AG09309 (cell line): ENCODE measurements at places on chromosomes 4 and X.

GRCh38 chr4:158201322-158201721 lies 9.0 kb upstream of the TMEM144 start:
- no peak for DNase-seq

GRCh38 chrX:123830309-123830708 lies 29.5 kb upstream of the XIAP start:
- peak; percentile 27 for DNase-seq

GRCh38 chr4:41425650-41426049 lies 112.3 kb upstream of the LIMCH1 start:
- no peak for DNase-seq

DNA sequence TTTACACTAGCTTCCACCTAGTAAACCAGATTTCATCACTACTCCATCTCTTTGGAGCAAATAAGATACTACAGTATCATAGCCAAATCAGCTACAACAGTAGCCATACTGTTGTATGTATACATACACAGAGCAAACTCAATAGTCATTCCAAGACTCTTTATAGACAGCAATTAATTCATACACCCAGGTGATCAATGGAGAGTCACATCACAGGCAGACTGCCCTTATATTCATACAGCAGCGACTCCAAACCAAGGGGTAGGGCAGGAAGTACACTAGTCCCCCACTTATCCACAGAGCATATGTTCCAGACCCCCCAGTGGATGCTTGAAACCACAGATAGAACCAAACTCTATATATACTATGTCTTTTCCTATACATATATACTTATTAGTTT lies 76.6 kb downstream of the FBXW7 start:
- DNase-seq = no peak

DNA sequence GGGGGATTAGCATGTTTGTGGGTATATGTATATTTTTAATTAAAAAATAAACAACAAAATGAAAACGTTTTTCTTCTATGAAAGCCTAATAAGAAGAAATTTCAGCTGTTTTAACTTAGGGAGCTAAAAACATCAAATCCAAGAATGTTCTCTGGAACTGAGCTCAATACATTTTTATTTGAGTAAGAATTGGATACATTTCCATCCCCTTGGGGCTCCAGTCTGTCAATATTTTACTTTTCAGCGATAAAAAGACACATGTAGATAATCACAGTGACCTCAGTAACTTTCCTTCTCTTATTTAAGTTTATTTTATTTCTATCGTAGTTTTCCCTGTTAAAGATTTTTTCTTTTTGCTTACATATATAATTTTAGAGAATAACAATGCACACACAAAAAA lies 59.3 kb downstream of the ELOVL6 start:
- DNase-seq = no peak

DNA sequence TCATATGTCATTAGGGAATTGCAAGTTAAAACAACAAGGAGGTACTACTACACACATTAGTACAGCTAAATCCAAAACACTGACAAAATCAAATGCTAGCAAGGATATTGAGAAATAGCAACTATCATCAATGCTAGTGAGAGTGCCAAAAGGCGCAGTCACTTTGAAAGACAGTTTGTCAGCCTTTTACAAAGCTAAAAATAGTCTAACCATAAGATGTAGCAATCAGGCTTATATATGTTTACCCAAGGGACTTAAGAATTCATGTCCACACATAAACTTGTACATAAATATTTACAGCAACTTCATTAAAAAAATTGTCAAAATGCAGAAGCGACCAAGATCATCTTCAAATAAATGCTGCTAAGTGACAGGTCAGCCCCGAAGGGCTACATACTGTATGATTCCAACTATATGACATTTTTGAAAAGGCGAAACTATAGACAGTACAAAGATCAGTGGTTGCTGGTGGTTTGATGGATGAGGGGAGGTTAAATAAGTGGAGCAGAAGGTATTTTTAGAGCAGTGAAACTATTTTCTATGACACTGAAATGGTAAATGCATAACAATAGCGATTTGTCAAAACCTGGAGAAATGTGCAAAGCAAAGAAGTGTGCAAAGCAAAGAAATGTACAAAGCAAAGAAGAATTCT lies 704.8 kb downstream of the ARAP2 start:
- no peak for DNase-seq

- DNase-seq = no peak
Measured at GRCh38 chrX:69021141-69021960, 143.9 kb downstream of the PJA1 start.

DNA sequence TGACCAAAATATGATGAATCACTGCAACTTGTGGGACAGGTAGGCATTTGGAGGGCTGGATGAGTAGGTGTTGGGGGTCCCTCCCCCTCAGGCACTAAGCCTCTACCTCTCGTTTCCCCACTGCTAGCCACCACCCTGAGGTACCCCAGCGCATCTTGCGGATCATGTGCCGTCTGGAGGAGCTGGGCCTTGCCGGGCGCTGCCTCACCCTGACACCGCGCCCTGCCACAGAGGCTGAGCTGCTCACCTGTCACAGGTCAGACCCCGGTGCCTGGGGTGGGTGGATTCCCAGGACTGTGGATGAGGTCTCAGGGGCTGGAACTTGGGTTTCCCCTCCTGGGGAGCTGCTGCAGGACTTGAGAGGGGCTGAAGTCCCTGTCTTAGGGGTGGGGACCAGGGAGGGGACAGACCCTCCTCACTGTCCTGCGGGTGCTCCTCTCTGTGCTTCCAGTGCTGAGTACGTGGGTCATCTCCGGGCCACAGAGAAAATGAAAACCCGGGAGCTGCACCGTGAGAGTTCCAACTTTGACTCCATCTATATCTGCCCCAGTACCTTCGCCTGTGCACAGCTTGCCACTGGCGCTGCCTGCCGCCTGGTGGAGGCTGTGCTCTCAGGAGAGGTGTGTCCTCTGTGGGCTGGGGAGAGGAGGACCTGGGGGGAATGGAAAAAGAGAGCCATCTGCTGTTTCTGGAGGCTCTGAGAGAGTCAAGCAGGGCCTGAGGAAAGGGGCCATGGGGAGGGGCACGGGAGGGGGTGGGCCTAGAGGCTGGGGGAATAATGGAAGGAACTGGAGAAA lies 10.1 kb upstream of the ERAS start:
- no peak for DNase-seq

DNA sequence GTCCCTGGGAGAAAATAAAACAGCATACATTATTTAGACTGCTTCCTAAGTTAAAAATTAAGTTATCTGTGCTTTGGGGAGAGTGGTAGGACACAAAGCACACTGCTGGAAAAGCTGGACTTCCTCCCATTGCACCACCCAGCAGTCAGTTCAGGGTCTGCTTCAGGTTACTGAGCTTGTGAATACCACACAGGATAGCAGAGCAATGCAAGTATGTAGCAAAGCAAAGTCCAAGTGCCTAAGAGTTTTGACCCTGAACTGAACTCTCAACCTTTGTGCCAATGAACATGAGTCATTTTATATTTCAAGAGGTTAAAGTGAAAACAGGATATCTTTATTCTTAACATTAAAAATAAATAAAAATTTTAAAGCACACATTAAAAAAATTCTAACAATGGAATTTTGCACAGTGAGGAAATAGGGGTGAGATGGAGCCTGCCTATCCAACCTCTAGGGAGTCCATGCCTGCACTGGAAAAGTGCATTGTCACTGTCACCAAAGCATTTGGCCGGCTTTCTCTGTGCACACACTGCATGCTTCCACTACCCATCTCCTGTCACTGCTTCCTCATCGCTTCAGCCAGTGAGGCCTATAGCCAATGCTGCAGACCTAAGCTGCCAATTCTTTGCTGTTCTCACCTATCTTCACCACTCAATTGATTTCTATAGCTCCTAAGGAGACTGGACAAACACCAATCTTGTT lies 50.9 kb downstream of the ABCG2 start:
- DNase-seq = no peak

DNA sequence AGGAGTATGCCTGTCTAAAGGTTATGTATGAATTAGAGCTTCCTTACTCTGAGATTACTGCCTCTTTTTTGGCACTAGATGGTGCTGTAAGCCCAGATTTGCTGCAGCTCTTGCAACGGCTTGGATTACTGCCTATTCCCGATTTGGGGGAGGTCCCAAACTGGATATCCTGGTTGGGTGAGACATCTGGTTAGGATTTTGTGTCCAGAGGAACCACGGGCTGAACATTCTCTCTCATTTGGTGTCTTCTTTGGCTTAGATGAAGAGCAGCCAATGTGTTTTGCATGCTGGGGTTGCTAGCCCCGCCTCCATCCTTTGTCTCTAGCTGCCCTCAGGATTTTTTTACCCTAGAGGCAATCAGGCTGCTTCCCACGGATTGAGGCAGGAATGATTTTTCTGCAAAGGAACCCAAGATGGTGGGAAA lies 31.9 kb downstream of the F8A1 start:
- DNase-seq = peak; percentile 65

DNA sequence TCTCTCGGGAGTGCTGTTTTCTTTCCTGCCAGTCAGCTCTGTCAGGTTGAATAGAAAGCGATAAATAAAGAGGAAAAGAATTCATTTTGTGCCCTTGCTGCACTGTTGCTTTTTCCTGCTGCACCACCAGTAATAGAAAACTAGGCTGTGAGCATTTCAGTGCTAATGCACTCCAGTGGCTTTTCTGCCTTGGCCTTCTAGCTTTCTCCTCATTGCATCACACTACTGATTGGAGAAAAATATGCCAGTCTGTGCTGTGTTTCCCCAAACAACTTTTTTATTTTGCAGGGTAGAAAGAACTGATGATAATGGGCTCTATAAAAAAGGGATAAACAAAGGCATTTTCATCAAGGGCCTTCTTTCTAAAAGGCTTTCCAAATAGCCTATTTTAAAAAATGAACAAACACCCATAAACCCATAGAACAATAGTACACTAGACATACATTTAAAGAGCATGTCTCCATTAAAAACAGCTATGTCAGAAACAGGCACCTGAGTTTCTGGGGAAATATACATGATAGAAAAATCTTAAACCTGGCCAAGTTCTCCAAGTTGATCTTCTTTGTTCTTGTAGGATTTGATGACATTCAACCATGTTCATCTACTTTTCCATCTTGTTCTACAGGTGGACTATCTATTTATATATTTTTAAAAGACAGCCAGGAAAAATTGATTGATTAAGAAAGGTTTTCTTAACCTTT lies 86.3 kb downstream of the GPRIN3 start:
- peak; percentile 2 for DNase-seq

- no peak for DNase-seq
Measured at GRCh38 chr4:118787844-118788380, 48.0 kb downstream of the SEC24D start.

GRCh38 chrX:151722241-151722846 lies 6.5 kb downstream of the FATE1 start:
- DNase-seq = no peak

DNA sequence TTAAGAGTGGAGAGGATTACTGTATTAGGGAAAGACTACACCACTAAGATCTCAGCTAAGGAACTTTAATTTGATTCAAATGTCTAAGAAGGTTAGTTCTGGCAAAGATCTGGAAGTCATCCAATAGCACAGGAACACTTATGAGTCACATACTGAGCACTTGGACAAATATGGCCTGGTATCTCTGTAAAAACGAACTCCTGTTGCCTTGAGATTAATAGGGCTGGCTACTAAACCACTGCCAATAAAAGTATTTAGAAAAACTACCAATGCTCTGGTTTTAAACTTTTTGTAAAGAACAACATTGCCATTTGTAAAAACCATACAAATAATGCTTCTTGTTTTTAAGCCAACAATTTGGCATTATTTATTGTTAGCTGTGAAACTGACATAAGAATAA lies 70.5 kb downstream of the SEC24D start:
- peak; percentile 99 for DNase-seq

DNA sequence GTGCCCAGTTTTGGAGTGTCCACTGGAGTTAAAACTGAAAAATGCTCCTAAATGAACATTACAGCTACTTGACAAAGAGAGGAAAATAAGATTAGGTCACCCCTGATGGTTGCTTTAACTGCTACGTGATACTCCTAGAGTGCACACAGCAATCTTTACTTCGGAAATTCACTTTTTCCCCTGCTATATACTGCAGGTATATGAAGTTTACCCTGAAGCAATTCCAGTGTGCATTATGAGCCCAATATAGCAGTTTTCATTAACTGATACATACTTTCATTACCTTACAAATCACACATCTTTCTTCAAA lies 773 bp upstream of the ZNF827 start:
- no peak for DNase-seq
